Gastroesophageal sphincter (tissue), 4 donors: ENCODE measurements at places on chromosomes 7 and 10. TPM values are rescaled to one million over a fixed set of nuclear protein-coding genes. Genes with fewer than 3 reads are reported as not detected.

GRCh38 chr10:130935897-130936550, 375.5 kb downstream of the TCERG1L start:
- no peaks in the 10 kb centered on the region for H3K36me3 ChIP-seq
- H3K4me1 ChIP-seq = no peaks in the 10 kb centered on the region
- H3K27me3 ChIP-seq = peaks cover 52% of the 10 kb centered on the region
- no peak overlapping the region for H3K27ac ChIP-seq
- H3K4me3 ChIP-seq = no peak overlapping the region
- ATAC-seq = no peak

DNA sequence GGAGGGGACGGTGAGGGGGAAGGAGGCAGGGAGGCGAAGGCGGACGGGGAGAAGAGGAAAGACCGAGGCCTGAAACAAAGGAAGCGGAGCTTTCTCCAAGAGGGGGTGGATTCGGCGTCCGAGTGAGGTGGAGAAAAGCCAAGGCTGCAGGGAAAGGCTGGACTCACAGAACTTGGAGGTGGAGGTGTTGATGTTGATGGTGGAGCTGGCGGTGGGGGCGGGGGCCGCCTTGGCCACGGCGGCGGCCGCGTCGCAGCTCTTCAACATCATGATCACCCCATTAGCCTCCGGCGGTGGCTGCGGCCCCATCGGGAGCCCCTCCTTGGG, 578 bp downstream of the CACUL1 start:
- no peaks in the 10 kb centered on the region for H3K36me3 ChIP-seq
- H3K27ac ChIP-seq = peak overlapping the region; percentile 87
- H3K4me1 ChIP-seq = peaks cover 51% of the 10 kb centered on the region

Gene CAV1
- total RNA-seq = 570 TPM

DNA sequence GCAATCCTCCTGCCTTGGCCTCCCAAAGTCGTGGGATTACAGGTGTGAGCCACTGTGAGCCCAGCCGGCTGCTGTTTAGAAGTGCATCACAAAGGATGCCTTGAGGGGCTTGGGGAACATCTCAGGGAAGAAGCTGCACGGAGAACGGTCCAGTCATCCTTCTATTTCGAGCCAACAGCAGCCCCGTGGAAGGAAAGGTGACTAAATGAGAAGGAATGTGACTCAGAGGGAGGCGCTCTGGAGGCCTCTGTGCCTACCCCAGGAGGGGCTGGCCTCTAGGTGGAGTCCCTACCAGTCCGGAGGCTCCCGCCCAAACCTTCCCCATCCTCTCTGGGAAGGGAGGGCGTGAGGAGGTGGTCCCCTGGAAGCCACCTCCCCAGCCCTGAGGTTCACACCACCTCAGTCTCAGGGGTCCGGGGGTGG, 76.2 kb downstream of the CTBP2 start:
- H3K36me3 ChIP-seq = peaks cover 15% of the 10 kb centered on the region
- H3K4me3 ChIP-seq = no peak overlapping the region
- peak overlapping the region; percentile 89 for H3K27ac ChIP-seq
- H3K4me1 ChIP-seq = peaks cover 37% of the 10 kb centered on the region
- H3K27me3 ChIP-seq = no peaks in the 10 kb centered on the region
- ATAC-seq = peak; percentile 87

GRCh38 chr10:5285186-5285585, 79.6 kb upstream of the UCN3 start:
- H3K27me3 ChIP-seq = no peaks in the 10 kb centered on the region
- H3K4me1 ChIP-seq = no peaks in the 10 kb centered on the region
- no peak overlapping the region for H3K4me3 ChIP-seq
- no peak for ATAC-seq
- no peak overlapping the region for H3K27ac ChIP-seq

DNA sequence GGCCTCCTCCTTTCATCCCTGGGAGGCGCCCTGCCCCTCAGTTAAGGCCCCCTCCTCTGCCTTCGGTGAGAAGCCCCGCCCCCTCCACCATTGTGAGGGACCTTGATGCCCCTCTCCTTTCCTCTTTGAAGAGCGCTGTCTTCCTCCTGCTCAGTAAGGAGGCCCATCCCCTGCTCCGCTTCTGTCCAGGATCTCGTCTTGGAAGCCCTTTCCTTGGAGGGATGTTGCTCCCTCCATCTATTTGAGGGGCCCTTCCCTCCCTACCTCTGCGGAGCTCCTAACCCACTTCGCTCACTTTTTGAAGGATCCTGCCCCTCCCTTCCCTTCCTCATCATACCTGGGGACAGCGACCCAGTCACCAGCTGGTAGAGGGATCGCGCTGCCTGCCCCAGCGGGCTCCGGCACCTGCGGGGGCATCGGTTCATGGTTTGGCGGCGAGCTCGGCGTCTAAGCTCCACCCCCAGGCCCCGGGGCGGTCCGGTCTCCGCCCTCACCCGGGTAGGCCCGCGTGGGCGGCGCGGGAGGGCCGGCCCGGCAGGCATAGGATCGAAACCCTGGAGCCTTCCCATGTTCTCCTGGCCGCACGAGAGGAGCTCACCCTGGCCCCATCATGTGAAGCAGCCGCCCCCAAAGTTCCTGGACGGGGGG, 4.1 kb downstream of the KCNIP2 start:
- peak overlapping the region; percentile 43 for H3K4me3 ChIP-seq
- no peaks in the 10 kb centered on the region for H3K36me3 ChIP-seq
- peak; percentile 32 for ATAC-seq
- H3K27me3 ChIP-seq = no peaks in the 10 kb centered on the region
- H3K4me1 ChIP-seq = peaks cover 13% of the 10 kb centered on the region
- H3K27ac ChIP-seq = no peak overlapping the region

DNA sequence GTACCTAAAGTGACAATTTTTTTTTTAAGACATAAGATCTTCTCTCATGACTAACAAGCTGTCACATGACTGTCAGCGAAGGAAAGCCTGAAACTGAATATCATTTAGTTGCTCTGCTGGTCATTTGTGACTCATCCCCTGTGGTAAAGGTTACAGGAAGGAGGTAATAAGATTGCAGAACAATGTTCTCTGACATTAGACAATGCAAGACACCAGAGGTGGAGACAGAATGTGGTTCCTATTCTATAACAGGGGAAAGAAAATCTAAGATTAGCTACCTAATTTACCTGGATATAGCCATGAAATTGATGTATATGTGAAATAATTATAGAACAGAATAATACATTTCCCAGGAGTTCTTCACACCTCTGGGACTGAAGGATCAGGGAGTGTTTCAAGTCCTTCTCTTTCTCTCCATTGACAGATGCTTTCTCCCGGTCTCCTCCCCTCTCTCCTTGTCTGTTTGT, 47.7 kb downstream of the LRGUK start:
- ATAC-seq = peak; percentile 51
- H3K4me3 ChIP-seq = no peak overlapping the region
- H3K27ac ChIP-seq = no peak overlapping the region
- no peaks in the 10 kb centered on the region for H3K27me3 ChIP-seq
- H3K4me1 ChIP-seq = no peaks in the 10 kb centered on the region

DNA sequence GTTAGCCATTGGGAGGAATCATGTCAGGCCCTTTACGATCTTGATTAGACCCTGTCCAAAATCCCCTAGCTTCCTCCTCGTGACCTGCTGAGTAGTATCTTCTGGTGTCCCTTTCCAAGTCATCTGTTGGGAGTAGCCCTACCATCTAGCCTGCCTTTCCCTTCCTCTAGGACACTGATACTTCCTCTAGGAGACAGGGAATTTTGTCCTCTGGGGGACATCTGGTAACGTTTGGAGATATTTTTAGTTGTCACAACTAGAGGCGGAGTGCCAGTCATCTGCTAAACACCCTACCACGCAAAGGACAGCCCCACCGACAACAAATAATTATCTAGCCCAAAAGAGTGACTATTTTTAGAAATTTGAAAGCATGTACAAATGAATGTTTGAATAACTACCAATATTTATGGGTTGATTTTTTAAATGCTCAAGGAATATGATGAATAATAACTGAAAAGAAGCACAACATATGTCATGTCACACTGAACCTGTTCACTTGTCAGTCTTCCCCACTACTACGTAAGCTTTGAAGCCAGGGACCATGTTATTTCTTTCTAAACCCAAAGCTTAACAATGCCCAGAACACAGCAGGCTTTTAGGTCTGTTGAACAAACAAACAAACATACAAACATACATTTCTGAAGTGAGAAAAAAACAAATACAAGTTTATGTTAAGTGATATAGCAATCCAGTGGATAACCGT, 105.9 kb downstream of the ARHGAP12 start:
- H3K27ac ChIP-seq = no peak overlapping the region
- no peak for ATAC-seq
- H3K4me1 ChIP-seq = no peaks in the 10 kb centered on the region
- H3K4me3 ChIP-seq = no peak overlapping the region
- no peaks in the 10 kb centered on the region for H3K36me3 ChIP-seq

Gene CFTR
- not detected for total RNA-seq

Gene DHX32
- 31.5 TPM for total RNA-seq

Gene FGFR2
- total RNA-seq = 67.3 TPM
